ENCODE measurements at places on chromosomes 5 and 9.

DNA sequence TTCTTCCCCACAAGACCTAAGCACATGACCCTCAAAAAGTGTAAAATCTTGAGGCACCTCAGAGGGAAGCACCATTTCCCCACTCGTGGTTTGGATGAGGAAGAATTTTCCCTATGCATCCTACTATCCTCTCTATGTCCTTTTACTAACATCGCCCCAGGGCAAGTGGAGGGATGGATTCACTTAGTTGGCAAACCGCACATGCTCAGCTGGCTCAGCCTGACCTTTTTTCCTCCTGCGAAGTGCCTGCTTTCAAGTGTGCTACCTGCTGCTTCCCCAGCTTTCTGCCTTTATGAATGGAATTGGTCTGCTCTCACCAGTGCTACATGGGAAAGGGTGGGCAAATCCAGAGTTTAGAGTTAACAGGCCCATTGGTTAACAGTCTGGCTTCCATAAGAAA lies 56.6 kb upstream of the IFNK start:
- no peak for DNase-seq

GRCh38 chr9:98412101-98412842 lies 156.8 kb upstream of the TBC1D2 start:
- DNase-seq: no peak

GRCh38 chr9:81499594-81499993 lies 189.8 kb downstream of the TLE1 start:
- no peak for DNase-seq

GRCh38 chr9:134526584-134527477 lies 114.8 kb upstream of the COL5A1 start:
- no peak for DNase-seq

- DNase-seq: no peak
Observed at GRCh38 chr9:117622347-117622746, 81.9 kb upstream of the TLR4 start.

DNA sequence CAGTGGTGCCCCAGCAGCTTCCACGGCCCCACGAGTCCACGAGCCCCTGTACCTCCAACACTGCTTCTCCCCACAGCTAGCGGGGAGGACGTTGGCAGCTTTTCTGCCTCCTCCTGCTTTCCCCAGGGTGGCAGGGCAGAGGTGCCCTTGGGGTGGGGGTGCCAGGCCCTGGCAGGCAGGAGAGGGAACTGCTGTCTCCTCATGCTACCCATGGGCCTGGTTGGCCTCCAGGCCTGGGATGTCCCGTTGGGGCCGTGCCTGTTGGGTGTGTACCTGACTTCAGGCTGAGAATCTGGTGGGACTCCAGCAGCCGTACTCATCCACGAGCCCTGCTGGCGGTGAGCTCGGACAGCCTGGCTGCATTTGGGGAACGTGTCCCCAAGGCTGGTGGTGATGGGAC lies 27.3 kb downstream of the RXRA start:
- no peak for DNase-seq

- DNase-seq: peak; percentile 72
Observed at GRCh38 chr9:131394464-131395156, 724 bp downstream of the PRRC2B start.

DNA sequence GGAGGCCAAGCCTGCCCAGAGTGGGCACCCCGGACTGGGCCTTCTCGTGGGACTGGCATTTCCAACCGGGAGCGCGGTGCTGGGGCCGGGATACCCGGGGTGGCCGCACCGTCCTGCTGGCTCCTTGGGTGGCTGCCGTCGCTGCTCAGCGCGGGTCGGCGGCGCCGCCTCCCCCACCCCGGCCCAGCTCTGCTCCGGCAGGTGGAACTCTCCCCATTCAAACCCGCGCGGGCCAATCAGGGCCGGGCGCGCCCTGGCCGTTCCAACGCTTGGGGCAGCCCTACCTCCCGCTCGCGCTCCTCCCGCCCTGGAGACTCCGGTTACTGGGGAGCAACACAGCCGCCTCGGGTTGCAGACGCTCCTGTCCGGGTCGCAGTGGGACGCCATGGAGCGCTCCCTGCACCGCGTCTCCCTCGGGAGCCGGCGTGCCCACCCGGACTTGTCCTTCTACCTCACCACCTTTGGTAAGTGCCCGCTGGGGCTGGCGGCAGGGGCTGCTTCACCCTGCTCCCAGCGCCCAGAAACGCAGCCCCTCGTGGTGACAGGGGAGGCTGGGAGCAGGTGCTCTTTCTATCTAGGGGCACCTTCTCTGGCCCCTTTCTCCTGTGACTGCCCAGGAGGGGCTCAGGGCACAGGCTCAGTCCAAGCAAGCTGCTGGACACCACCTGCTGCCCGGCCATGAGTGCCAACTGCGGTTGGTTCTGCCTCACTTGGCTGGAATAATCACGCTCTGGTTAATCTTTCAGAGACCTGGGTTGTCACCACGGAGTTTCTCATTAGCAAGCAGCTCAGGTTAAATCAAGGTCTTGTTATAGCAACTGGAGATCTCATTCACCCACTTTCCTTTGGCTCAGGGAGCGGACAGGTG lies at the start of gene RGS3:
Gene RGS3, plus strand, starts transcription at position 310 of the 868 bp plus-strand sequence. Its CDS starts 76 bp downstream, at position 386.
- peak; percentile 49 for DNase-seq

DNA sequence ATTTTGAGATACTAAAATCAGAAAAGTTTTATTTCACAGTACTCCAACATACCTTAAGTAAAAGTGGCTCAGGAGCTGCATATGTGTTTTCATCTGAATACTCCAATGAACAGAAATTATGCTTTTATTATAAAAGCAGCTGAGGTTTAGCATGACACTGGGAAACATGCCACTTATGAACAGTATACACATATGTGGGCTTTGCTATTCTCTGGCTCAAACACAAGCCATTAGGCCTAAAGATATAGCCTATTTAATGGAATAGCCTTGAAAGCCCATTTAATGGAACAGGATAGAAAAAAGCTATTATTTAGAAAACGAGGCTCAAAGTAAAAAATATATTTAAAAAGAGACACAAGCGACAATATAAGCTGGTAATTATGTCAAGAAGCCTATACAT lies 74.1 kb downstream of the SLC38A9 start:
- DNase-seq: no peak

GRCh38 chr9:76526026-76526425 lies 67.0 kb downstream of the GCNT1 start:
- no peak for DNase-seq

DNA sequence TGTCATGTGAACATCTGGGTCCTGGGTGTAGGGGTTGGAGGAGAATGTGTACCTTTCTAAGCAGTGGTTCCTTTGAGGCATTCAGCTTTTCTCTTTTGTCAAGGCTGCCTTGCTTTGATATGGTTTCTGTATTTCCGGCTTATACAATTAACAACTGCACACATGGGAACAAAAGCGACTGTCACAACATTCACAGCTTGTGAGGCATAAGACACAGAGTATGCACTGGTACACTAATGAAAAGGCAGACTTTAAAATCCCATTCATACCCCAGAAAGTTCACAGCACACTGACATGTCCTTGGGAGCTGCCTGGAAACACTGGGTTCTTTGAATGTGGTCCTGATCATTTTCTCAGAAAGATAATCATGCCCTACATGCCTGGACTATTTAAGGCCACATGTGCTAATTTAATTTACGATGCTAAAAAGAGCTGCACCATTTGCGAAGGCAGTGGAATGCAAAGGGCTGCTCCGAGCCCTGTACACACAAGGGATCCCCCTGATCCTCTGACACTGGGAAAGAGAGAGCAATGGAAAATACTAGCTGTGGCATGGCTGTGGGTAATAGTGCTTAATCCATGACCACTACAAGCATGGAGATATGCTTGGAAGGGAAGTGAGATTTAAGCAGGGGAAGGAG lies 131.8 kb downstream of the EFNA5 start:
- no peak for DNase-seq

DNA sequence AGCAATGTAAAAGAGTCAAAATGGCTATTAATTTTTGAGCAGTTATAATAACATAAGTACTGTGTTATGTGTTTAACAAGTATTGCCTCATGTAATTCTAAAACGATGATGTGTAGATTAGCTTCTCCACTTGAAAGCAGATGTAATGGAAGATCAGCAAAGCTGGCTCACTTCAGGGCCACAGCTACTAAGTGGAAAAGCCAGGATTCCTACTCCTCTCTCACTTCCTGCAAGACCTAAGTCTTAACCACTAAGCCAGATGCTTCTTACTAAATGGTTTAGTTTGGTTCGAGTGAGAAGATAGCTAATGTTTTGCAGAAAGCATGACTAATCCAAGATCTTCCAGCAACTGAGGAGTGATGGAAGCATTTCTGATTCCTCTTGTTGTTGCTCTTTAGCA lies 15.7 kb upstream of the TNC start:
- DNase-seq: no peak

- no peak for DNase-seq
Observed at GRCh38 chr5:173321886-173322285, 6.3 kb downstream of the STC2 start.

GRCh38 chr9:80873861-80874260 lies 815.5 kb downstream of the TLE1 start:
- DNase-seq: no peak

- no peak for DNase-seq
Observed at GRCh38 chr5:139306197-139306596, 12.7 kb downstream of the MATR3 start.

DNA sequence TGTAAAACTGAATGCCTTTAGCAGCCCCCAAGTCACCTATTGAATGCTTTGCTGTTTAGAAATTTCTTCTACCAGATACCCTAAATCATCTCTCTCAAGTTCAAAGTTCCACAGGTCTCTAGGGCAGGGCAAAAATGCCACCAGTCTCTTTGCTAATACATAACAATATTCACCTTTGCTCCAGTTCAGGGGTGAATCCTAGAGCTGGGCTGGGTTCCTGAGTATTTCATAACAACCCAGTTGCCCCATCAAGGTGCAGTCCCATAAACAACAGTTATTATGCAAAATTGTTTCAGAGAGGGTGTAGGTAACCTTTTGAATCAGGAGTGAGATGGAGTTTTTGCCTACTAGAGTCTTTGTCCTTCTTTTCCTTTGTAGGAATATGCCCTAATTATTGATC lies 19.0 kb upstream of the C1QTNF3 start:
- DNase-seq: no peak

DNA sequence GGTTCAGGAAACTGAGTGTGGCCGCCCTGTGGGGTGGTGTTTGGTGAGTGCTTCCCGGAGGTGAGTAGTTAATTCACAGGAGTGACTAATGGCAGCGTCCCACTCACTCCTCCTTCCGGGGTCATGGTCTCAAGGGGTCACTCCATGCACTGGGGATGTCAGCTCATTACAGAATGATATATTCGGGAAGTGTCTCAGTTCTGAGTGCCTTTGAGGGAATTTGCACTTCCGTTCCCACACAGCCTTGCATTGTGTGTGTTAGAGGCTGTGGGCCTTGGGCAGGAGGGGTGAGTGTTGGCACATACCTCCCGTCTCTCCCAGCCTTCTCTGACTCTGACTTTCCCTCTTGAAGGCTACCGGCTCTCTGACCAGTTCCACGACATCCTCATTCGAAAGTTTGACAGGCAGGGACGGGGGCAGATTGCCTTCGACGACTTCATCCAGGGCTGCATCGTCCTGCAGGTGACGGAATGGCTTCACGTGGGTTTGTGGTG lies 10.5 kb upstream of the AHRR start:
- no peak for DNase-seq

DNA sequence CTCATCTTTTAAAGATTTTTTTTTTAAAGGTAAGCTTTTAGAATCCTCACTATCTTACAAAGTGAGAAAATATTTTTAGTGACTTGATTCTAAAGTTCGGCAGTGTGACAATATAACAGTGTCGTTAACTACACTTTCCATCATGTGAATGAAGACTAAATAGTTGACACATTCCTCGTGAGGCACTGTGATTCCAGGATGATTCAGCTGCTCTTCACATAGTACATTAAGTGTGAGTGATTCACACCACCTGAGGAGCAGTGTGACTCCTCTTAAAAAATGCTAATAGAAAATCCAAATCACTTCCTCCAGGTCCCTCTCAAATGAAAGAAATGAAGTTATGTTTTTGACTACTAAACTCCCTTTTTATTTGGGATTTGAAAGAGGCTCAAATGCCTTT lies 589.5 kb downstream of the GABRG2 start:
- no peak for DNase-seq

DNA sequence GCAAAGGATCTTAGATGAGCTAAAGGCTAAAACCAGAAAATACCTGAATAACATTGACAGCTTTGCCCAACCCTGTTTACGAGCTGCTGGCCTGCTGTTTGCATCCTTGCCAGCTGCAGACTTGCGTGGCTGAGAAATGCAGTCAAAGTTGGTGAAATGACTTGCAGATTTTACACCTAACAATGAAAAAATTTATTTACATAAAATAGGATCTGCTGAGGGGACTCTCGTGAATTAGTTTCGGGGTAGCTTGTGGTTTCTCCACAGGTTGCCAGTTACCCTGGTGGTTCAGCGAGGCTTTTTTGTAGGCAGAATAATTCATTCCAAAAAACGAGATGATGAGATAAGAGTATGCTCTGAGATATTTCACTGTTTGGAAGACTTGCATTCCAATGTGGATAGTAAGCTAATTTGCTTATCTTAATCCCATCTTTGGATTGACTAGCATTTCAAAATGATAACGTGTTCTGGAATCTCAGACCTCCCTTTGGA lies 65.7 kb upstream of the FANCC start:
- no peak for DNase-seq

- DNase-seq: no peak
Observed at GRCh38 chr5:140347360-140347759, 957 bp upstream of the HBEGF start.

GRCh38 chr9:3553076-3553765 lies 27.4 kb upstream of the RFX3 start:
- no peak for DNase-seq

DNA sequence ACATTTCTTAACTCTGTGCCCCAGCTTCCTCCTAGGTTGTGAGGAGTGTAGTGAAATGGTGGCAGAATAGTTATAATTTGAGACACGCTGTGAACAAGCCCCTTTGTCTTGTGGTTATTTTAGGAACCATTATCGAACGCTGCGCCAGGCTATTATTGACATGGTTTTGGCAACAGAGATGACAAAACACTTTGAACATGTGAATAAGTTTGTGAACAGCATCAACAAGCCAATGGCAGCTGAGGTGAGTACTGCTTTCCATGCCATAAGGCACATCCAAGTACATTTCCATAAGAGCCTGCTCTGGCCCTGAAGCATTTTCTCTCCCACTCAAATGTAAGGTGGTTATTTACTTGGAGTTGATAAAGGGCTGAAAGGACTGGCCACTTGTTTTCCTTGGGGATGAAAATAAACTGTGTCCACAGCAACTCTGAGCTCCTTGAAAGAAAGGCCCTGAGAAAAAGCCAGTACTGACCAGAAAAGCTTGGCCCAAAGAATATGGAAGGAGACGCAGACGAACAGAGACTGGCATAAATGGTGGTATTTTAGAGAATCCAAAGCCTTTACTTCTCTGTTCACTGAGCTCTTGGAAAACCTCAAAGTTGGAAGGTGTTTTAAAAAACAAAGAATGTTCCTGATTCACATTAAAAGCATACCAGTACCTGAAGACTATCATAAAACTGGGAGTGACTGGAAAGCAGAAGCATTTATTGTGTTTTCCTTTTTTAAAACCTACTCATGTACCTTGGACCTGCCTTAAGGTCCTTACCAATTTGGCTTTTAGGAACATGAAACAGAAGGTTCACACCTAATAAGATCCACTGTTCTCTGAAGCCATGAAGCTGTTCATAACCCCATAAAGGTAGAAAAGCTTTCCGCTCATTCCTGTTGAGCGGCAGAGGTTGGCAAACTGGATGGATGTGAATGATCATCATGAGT lies 72.2 kb downstream of the WDR41 start:
- DNase-seq: no peak

GRCh38 chr5:100647461-100648230 lies 112.5 kb downstream of the FAM174A start:
- peak; percentile 20 for DNase-seq

- no peak for DNase-seq
Observed at GRCh38 chr5:168786147-168786546, 207.0 kb upstream of the PANK3 start.

GRCh38 chr9:134804871-134805270 lies 75.7 kb upstream of the FCN2 start:
- DNase-seq: no peak
